ENCODE measurements at places on chromosomes 1 and 21.
A peak's percentile ranks its signal among the peaks of the same experiment; 100 is the strongest.

- no peak overlapping the region for H3K4me3 ChIP-seq
- H3K4me1 ChIP-seq, result peaks cover 26% of the 10 kb centered on the region
- peak overlapping the region; percentile 83 for H3K27ac ChIP-seq
- no peaks in the 10 kb centered on the region for H3K27me3 ChIP-seq
Measured at GRCh38 chr1:78170859-78171258, 125.1 kb downstream of the GIPC2 start.

DNA sequence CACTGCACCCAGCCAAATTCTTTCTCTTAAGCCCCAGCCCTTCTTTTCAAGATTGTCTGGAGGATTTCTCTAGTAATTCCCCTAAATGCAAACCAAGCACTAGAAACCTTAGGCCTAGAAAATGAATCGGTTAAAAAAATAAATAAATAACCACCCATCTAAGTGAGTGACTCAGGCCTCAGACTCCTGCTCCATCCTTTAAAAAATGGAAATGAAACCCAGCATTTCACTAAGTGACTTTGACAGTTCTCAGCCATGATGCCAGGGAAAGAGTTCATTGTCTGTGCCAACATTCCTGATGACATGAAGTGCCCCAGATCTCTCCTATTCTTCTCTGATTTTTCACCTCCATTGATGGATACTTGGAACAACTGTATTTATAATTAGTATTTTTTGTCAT lies 415.2 kb upstream of the DAB1 start:
- H3K36me3 ChIP-seq, result no peaks in the 10 kb centered on the region
- no peaks in the 10 kb centered on the region for H3K27me3 ChIP-seq
- peaks cover 17% of the 10 kb centered on the region for H3K4me1 ChIP-seq

DNA sequence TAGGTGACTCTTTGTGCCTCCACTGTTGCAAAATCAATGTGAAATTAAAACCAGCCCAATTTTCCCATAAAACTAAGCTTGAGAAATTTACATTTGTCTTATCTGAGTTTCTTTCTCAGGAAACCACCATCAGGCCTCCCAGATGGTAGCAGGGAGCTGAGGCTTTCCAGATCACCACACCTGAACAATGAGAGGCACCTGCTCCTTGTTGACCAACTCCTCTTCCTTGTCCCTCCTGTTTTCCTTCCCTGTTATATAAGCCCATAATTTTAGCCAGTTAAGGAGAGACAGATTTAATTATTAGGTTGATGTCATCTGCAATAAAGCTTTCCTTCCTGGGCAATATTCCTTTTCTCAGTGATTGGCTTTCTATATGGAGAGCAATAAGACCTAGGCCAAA lies 32.0 kb upstream of the C1orf185 start:
- peak overlapping the region; percentile 63 for H3K27ac ChIP-seq
- H3K27me3 ChIP-seq, result no peaks in the 10 kb centered on the region
- H3K4me1 ChIP-seq, result peaks cover 22% of the 10 kb centered on the region
- DNase-seq, result no peak

DNA sequence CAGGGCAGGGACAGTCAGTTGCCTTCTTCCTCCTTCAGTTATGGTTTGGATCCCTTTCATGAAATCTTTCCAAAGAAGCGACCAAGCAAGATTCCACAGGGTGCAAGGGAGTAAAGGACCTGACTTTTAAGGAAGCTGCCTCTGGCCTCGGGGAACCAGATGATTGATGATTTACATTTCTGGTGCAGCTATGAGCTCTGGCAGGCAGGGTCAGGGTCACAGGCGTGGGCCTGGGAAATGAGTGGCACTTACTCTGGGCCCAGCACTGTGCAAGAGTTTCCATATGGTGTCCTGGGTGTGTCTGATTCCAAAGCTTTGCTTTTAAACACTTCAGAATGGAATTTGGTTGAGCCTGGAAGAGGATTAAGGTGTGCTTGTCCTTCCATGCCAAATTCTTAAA lies 7.2 kb upstream of the CRABP2 start:
- DNase-seq, result no peak
- H3K4me1 ChIP-seq, result peaks cover 30% of the 10 kb centered on the region
- H3K4me3 ChIP-seq, result no peak overlapping the region
- no peaks in the 10 kb centered on the region for H3K36me3 ChIP-seq
- H3K27me3 ChIP-seq, result no peaks in the 10 kb centered on the region
- H3K27ac ChIP-seq, result peak overlapping the region; percentile 35

GRCh38 chr1:208251015-208251414 lies 6.8 kb upstream of the PLXNA2 start:
- H3K4me1 ChIP-seq, result no peaks in the 10 kb centered on the region
- no peak overlapping the region for H3K4me3 ChIP-seq
- H3K27me3 ChIP-seq, result no peaks in the 10 kb centered on the region
- H3K27ac ChIP-seq, result no peak overlapping the region
- DNase-seq, result no peak
- no peaks in the 10 kb centered on the region for H3K36me3 ChIP-seq

DNA sequence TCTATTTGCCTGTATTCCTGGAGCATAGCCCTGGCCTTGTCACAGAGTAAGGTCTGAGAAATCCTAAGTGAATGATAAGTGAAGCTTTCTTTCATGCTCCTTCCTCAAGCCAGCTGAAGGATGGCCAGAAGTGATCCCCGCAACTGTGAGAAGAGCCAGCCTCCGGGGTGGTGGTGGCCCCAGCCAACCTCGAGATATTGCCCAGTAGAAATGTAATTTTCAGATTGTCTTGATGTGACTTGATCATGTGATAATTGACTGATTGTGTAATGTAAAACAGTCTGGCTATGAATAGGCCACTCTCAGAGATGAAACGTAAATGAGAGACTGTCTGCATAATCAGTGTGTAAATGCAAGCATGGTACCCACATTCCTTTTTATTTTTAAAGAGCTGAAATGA lies 242.4 kb upstream of the CAMK1G start:
- H3K4me3 ChIP-seq, result no peak overlapping the region
- no peak for DNase-seq
- no peaks in the 10 kb centered on the region for H3K4me1 ChIP-seq

DNA sequence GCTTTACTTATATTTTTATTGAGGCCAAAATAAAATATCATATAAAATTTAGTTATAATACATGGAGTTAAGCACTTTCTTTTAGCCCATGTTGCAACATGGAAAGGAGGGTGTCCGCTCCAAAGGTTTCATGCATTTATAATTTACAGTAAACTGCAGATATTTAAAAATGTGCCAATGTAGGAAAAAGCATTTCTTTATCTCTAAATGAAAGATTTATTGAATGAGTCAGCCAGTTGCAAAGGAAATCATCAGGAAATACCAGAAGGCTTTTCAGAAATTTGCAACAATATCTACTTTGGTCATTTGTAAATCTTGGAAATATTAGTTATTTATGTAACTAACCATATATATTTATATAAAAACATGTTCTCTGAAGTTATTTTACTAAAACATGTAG lies 12.1 kb downstream of the ATP6V1G3 start:
- DNase-seq, result no peak
- no peaks in the 10 kb centered on the region for H3K36me3 ChIP-seq
- H3K27ac ChIP-seq, result peak overlapping the region; percentile 50
- H3K27me3 ChIP-seq, result no peaks in the 10 kb centered on the region
- no peak overlapping the region for H3K4me3 ChIP-seq
- peaks cover 24% of the 10 kb centered on the region for H3K4me1 ChIP-seq

GRCh38 chr1:53182111-53182593 lies 14.5 kb upstream of the CPT2 start:
- no peak overlapping the region for H3K4me3 ChIP-seq
- H3K4me1 ChIP-seq, result no peaks in the 10 kb centered on the region
- no peak for DNase-seq
- H3K27me3 ChIP-seq, result no peaks in the 10 kb centered on the region
- no peak overlapping the region for H3K27ac ChIP-seq

- H3K27ac ChIP-seq, result no peak overlapping the region
- H3K4me1 ChIP-seq, result no peaks in the 10 kb centered on the region
- no peak for DNase-seq
- no peak overlapping the region for H3K4me3 ChIP-seq
Measured at GRCh38 chr1:228099331-228099732, 3.8 kb downstream of the C1orf35 start.

DNA sequence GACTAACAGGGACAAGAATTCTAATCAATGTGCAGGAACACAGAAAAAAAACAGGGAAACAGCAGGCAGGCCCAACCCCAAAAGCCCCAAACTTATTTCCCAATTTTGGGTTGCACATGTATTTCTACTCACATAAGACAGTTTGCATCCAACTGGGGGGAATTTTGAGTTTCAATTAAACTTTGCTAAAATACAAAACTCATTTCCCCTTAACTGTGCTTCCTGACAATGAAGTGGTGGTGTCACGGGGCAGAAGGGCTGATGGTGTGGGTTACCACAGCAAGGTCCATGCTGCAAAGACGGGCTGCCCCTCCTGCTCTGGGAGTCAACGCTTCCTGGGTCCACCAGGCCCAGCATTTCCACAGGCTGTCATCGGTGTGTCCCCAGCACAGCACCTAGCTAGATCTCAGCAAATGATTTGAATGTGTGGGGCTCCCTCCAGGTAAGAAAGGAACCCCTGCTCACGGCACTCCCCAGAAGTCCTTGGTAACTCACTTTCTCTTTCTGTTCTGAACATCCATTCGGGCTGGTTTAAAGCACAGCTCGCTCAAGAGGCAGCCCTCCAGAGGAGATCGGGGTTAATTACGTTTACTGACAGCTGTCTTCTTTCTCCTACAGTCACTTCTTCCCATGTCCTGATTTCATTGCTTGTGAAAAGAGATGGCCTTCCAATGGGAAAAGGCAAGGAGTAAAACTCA lies 27.4 kb downstream of the HIVEP3 start:
- H3K4me1 ChIP-seq, result peaks cover 28% of the 10 kb centered on the region
- no peak for DNase-seq
- H3K27ac ChIP-seq, result peak overlapping the region; percentile 90
- H3K27me3 ChIP-seq, result no peaks in the 10 kb centered on the region
- H3K4me3 ChIP-seq, result peak overlapping the region; percentile 6
- no peaks in the 10 kb centered on the region for H3K36me3 ChIP-seq

DNA sequence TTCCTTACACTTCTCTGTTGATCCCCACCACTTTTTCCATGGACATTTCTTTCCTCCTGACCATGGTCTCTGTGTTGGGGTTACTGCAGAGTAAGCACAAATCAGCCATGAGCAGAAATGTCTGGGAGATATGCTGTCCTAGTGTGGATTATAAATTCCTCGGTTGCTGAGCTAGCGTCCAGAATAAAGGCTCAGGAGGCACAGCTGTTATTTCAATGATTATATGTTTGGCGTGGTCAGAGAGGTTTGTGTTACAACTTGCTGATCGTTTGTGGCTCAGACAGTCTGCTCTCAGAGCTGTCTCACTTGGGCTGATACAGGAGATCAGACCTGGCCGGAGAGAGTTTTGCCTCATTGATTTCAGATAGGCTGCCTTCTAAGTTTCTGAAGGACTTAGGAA lies 37.5 kb upstream of the LAMC2 start:
- H3K4me3 ChIP-seq, result no peak overlapping the region
- H3K27ac ChIP-seq, result peak overlapping the region; percentile 82
- DNase-seq, result no peak
- H3K4me1 ChIP-seq, result peaks cover 8% of the 10 kb centered on the region
- H3K36me3 ChIP-seq, result peaks cover 12% of the 10 kb centered on the region

GRCh38 chr1:55468142-55468795 lies 253.1 kb upstream of the USP24 start:
- peaks cover 6% of the 10 kb centered on the region for H3K4me1 ChIP-seq
- H3K27me3 ChIP-seq, result no peaks in the 10 kb centered on the region
- H3K4me3 ChIP-seq, result no peak overlapping the region
- DNase-seq, result no peak
- no peaks in the 10 kb centered on the region for H3K36me3 ChIP-seq
- H3K27ac ChIP-seq, result no peak overlapping the region

DNA sequence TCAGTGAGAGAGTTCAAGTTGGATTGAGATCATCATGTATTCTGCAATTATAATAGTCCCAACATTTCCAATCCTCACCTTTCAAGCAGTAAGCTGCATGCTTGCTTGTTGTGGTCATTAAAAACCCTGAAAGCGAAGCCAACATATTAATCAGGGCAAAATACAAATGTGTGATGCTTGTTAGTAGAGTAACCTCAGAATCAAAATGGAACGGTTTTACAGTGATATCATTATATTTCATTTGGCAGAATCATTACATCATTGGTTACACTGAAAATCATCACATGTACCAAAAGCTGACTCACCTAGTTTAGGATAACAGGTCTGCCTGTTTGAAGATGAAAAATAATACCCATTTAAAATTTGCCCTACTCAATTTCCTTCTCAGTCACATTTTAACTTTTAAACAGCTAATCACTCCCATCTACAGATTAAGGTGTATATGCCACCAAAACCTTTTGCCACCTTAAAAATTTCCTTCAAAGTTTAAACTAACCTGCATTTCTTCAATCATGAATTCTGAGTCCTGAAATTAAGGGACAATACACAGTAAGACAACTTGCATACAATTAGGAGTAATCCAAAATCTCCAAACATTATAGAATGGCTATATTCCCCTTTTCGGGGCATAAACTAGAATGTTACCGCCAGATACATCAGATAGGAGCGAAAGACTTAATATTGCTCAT lies 3.5 kb downstream of the GAS5 start:
- H3K27me3 ChIP-seq, result no peaks in the 10 kb centered on the region
- H3K4me1 ChIP-seq, result peaks cover 14% of the 10 kb centered on the region
- H3K4me3 ChIP-seq, result no peak overlapping the region
- no peak for DNase-seq
- H3K36me3 ChIP-seq, result peaks cover 61% of the 10 kb centered on the region
- H3K27ac ChIP-seq, result peak overlapping the region; percentile 91

DNA sequence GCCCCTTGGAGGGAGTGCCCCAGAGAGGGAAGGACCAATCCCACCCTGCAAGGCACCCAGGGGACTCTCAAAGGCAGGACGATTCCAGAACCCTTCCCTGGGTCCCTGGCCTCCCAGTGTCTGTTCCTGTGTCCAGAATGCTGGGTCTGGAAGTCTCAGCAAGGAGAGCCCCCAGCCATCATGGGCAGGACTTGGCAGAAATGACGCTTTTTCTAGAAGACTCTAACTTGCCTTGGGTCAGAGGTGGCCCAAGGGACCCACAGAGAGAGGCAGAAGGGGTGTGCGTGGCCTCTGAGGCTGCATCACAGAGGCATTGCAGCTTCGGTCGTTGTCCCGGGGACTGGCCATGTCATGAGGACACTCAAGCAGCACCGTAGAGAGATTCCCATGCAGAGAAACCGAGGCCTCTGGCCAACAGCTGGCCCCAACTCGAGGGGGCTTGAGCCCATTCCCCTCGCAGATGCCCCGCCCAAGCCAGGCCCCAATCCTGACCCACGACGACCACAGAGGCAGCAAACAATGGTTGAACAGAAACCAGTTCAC lies 57.8 kb downstream of the WNT9A start:
- DNase-seq, result peak; percentile 11
- no peak overlapping the region for H3K27ac ChIP-seq
- no peaks in the 10 kb centered on the region for H3K27me3 ChIP-seq
- H3K4me1 ChIP-seq, result peaks cover 9% of the 10 kb centered on the region

GRCh38 chr1:148318123-148318903 lies 164.8 kb downstream of the PPIAL4G start:
- H3K27me3 ChIP-seq, result no peaks in the 10 kb centered on the region
- DNase-seq, result no peak

DNA sequence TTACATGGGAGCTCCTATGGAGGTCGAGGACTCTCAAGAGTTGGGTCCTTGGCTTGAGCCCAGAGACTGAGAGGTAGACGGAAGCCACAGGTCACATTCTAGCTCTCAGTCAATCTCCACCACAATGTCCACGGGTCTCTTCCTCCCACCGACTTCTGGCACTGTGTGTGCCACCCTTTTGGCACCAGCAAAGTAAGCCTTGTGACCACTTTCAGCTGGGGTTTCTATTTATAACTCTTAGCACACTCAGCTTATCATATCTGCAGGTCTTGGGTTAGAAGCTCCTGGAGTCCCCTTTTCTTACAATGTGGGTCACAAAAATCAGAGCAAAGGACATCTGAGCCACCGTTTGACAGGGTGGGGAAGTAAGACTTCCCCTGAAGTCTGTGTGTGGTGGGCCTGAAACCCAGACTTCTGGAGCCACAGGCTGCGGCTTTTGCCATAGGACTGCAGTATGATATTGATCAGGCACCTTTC lies 28.3 kb downstream of the NCMAP start:
- no peak for DNase-seq
- no peaks in the 10 kb centered on the region for H3K4me1 ChIP-seq
- H3K27ac ChIP-seq, result no peak overlapping the region
- no peaks in the 10 kb centered on the region for H3K27me3 ChIP-seq
- no peak overlapping the region for H3K4me3 ChIP-seq

Measured in RWPE2 (cell line).